ENCODE measurements at places on chromosomes 11 and 22. TPM values are rescaled to one million over a fixed set of nuclear protein-coding genes. Genes with fewer than 3 reads are reported as not detected.

GRCh38 chr11:34303028-34303570 is 54.7 kb downstream of the ABTB2 start:
- no peak for DNase-seq

GRCh38 chr11:134647066-134647743 is 235.2 kb upstream of the B3GAT1 start:
- DNase-seq = no peak

DNA sequence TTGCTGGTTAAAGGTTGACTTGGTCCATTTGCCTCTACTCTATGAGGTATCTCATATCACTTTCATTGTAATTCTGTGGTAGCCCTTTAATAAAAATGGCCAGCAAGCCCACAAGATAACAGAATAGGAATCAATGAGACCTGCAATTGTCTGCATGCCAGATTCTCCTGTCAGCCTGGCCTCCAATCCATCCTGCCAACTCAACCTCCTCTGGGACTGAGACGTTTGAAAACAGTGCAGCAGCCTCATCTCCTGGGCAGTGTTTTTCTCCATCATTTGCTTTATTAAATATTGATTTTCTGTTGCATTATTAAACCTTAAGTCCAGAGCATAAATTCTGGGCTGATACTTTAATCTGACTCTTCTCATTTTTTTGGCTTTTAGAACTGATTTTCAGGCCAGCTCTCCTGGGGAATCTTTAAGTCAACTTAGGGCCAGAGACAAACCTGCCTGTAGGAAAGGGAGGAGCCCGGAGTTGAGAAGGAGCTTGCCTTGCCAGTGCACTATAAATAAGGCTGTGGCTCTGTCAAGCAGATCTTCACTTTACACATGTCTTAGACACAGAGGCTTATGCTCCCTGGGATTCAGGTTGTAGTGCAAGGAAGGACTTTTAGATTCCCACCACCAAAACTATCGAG is 798.0 kb downstream of the NTM start:
- no peak for DNase-seq

DNA sequence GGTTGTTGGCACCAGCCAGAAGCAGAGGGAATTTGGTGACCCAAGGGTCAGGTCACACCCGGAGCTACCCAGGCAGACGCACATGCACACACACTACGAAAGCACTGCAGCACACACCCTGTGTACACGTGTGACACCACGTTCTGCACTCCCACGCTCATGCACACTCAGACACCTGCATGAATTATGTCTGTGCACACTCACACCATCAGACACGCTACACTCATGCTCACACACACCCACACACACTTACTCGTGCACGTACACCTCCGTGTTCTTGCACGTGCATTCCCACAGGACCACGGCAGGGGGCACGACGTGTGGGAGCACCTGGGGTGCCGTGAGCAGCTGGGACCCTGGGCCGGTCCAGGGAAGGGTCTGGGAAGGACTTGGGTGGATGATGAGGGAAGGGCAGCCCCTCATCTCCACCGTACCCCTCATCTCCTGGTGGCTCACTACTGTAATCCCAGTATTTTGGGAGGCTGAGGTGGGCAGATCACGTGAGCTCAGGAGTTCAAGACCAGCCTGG is 20.8 kb upstream of the GAL start:
- no peak for DNase-seq

DNA sequence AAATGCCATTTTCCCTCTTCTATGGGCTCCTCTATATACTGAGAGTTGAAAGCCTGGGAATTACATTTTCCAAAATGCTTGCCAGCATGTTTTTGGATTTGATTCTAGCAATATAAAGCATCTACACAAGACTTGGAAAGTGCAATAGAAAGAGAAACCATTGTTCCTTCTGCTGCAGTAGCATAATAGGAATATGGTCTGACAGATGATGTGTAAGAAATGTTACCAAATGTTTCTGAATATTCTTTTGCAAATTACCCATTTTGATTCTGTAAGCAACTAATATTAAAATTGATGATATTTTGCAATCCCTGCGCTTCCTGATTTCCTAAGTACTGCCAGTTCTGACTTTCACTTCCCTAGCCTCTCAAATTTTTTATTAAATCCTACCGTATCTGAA is 61.6 kb downstream of the CASP12 start:
- DNase-seq = no peak

DNA sequence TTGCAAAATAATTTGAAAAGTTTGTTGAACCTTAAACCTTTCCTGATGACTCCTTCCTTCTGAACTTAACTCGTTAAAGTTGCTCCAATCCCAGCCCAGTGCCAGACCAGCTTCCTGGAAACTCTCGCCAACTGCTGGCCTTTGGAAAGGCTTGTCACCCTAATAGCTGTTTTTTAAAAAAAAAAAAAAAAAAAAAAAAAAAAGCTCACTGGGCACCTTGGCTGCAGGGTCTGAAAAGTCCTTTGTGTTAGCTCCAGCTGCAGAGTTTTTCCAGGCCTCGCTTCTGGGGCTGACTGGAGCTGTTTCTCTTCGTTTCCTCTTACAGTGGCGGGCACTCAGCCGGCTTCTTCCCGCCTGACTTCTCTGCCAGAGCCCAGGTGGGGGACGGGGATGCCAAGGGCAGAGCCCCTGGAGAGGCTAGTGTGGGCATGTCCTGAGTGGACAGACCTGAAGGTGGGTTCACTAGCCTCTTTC is 25.1 kb downstream of the KCNQ1OT1 start:
- DNase-seq = no peak

DNA sequence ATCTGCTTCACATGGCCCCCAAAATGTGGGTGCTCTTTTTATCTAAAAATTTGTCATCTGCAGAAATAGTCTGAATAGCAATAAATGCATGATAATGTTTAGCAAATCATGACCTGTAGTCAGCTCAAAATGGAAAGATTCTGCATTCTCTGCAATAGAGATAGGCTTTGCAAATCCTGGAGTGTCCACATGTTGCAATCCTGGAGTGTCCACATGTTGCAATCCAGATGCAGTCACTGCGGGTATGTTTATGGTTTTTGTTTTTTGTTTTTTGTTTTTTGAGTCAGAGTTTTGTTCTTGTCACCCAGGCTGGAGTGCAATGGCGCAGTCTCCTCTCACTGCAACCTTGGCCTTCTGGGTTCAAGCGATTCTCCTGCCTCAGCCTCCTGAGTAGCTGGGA is 20.2 kb upstream of the LRRC32 start:
- no peak for DNase-seq

GRCh38 chr22:47486569-47487312 is 724.3 kb downstream of the TBC1D22A start:
- DNase-seq = no peak

- DNase-seq = no peak
Observed at GRCh38 chr22:44453441-44454112, 44.5 kb downstream of the RTL6 start.

GRCh38 chr11:77249427-77249826 is 52.1 kb downstream of the GDPD4 start:
- DNase-seq = no peak

DNA sequence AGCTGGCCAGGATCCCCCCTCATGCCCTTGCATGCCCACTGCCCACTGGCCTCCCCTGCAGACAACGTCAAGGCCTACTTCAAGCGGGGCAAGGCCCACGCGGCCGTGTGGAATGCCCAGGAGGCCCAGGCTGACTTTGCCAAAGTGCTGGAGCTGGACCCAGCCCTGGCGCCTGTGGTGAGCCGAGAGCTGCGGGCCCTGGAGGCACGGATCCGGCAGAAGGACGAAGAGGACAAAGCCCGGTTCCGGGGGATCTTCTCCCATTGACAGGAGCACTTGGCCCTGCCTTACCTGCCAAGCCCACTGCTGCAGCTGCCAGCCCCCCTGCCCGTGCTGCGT is 7.9 kb downstream of the AIP start:
- no peak for DNase-seq

DNA sequence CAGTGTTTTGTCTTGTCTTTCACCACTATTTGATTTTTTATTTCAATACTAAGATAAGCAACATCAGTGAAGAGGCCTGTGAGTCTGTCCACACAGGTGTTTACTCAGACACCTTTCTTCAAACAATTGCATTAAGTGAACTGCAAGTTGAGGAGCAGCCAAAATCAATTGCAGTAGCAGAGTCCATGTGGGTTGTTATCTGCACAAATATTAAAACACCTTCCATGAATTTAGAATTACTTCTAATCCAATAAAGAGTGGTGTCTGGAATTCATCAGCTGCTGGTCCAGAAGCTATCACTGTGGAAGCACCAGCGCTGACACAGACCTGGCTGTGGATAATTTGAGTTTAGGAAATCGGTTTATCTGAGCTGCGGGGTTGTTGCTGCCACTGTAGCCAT is 83.5 kb upstream of the FAT3 start:
- no peak for DNase-seq

DNA sequence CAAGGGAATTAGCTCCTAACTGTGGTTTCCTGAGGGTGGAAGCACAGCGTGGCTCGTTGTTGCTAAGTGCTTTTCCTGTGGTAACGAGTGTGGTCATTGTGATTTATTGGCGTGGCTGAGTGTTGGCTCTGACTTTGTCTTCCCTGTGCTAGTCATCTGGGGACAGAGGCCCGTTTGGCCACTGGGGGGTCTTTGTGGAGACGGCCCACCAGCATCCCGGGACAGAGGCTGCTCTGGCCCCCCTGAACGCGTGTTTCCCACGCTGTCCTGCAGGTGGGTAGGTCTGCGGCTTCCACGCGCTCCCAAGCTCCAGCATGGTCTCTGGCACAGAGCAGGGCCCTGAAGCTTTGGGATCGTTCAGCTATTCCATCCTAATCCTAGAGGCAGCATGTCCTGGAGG is 1040.0 kb downstream of the TBC1D22A start:
- peak; percentile 17 for DNase-seq

DNA sequence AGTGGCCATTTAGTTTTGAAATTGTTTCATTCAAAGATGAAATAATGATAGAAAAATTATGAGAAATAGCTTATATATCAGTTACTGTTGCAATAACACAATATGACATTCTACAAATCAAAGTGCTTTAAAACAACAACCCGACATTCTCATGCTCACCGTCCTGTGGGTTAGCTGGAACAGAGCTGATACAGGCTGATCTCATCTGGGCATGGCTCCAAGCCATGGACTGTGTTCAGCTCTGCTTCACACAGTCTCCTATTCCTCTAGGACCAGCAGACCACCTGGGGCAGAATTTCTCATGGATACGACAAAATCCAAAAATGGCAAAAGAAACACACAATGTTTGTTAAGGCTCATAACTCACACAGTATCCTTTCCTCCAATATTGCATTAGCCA is 178.6 kb downstream of the CNTN5 start:
- no peak for DNase-seq

DNA sequence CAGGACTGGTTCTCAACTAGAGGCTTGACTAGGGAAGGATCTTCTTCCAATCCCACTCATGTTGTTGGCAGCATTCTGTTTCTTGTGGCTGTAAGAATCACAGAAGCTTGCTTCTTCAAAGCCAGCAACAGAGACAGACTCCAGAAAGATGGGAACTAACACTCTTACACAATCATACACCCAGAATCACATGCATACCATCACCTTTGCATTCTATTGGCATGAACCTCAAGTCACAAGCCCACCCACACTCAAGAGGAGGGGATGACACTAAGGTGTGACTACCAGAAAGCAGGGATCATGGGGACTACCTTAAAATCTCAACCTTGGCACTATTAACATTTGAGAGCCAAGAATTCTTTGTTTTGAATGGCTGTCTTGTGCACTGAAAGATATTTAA is 13.6 kb upstream of the PANX3 start:
- DNase-seq = no peak

- no peak for DNase-seq
Observed at GRCh38 chr22:29813563-29813962, 24.5 kb downstream of the ASCC2 start.

DNA sequence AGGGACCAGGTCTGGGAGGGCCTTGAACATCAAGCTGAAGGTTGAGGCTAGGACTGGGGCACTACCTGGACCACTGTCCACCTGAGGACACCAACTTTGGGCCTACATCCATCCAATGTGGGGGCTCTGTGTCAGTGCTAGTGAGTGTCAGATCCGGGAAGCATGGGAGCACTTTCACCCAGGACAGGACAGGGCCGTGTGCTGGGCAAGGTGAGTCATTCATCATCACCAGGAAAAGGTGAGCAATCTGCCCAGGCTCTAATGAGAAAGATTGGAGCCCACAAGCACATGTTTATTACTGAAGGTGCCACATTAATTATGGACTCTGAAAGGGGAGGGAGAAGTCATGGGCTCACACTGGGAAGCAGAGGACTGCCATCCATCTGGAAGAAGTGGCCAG is 39.7 kb upstream of the DRD2 start:
- DNase-seq = no peak

GRCh38 chr11:46511342-46511741 is 82.5 kb downstream of the AMBRA1 start:
- DNase-seq = peak; percentile 1

- DNase-seq = no peak
Observed at GRCh38 chr11:57460758-57461749, 726 bp downstream of the RTN4RL2 start.

- no peak for DNase-seq
Observed at GRCh38 chr11:133818302-133818701, 27.0 kb downstream of the SPATA19 start.

DNA sequence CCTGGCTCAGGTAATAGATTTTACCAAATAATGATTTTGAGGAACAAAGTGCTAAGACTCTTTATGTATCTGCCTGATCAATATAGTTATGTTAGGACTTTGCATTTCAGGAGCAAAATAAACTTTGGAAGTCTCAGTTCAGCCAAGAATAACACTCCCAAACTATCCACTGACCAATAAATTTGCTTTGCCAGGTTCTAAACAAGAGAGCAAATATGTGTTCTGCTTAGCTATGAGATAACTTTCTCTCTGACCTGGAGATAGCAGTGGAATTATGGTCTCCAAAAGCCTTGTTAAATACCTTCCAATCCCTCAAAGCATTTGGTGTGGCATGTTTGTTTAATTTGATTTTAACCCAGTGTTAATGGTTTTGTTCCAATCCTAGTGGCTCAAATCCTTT is 1541.1 kb downstream of the FAM181B start:
- no peak for DNase-seq

DNA sequence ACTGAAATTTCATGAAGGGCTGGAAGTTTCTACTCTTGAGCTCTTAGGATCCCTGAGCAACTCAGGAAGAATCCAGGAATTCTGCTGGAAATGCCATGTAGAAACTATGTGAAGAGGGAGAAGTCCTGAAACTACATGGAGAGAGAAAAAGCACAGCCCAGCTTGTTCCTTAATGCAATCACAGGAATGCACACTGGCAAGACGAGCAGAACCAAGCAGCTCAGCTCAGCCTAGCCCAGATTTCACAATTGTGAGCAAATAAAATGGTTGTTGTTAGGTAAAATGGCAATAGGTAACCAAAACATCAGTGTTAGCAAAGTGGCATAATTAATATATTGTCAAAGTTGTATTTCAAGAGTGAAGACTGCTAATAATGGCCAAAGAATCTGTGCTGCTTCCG is 28.1 kb downstream of the ZNF214 start:
- no peak for DNase-seq

- no peak for DNase-seq
Observed at GRCh38 chr22:36223504-36223903, 15.8 kb downstream of the APOL2 start.

Gene CST6
- total RNA-seq = not detected

Gene WT1
- not detected for total RNA-seq

Gene BANF1
- 10.7 TPM for total RNA-seq

Gene FOLR2
- total RNA-seq = 23.6 TPM

Gene TEAD1
- 38.4 TPM for total RNA-seq

Gene TSPAN18
- total RNA-seq = 1.9 TPM

Gene UBQLN3
- 0.09 TPM for total RNA-seq

Gene SLC3A2
- total RNA-seq = 48.1 TPM

Gene PSMC3
- total RNA-seq = 58.0 TPM

Gene NOX4
- total RNA-seq = not detected

Gene DBX1
- total RNA-seq = not detected
